Lung (tissue), 17 donors: ENCODE measurements at places on chromosomes 2 and 18. TPM values are rescaled to one million over a fixed set of nuclear protein-coding genes. Genes with fewer than 3 reads are reported as not detected.

Gene VWA3B
- total RNA-seq: 17.8 TPM

Gene UPP2
- total RNA-seq: not detected

Gene ANKRD30BL
- not detected for total RNA-seq

Gene GALNT3
- total RNA-seq: 26.6 TPM

Gene CYP27A1
- total RNA-seq: 110 TPM

Gene EVX2
- not detected for total RNA-seq

Gene ANKRD36C
- 114 TPM for total RNA-seq

Gene TRABD2A
- 1.9 TPM for total RNA-seq

Gene WDR75
- total RNA-seq: 25.0 TPM

Gene GNAL
- 3.7 TPM for total RNA-seq

Gene DLX1
- total RNA-seq: not detected

Gene EPB41L3
- total RNA-seq: 64.0 TPM

Gene SOCS6
- 18.4 TPM for total RNA-seq

Gene NIF3L1
- 23.5 TPM for total RNA-seq

Gene PLEK
- total RNA-seq: 29.0 TPM

Gene GALR1
- total RNA-seq: not detected

Gene GPR148
- not detected for total RNA-seq

Gene ZSWIM2
- not detected for total RNA-seq

Gene TLX2
- not detected for total RNA-seq

Gene STEAP3
- 4.3 TPM for total RNA-seq

Gene DPYSL5
- 0.09 TPM for total RNA-seq

Gene CYBRD1
- total RNA-seq: 488 TPM

Gene C2orf15
- 3.6 TPM for total RNA-seq

Gene DRC1
- total RNA-seq: 12.2 TPM

Gene CARF
- total RNA-seq: 20.0 TPM

Gene MPP4
- total RNA-seq: not detected

Gene CHRNA1
- not detected for total RNA-seq

Gene MEP1B
- not detected for total RNA-seq

Gene FAM161A
- 3.7 TPM for total RNA-seq

Gene GEN1
- 5.5 TPM for total RNA-seq

Gene MRPL30
- 20.3 TPM for total RNA-seq

Gene DHRS9
- 6.5 TPM for total RNA-seq

Gene UGT1A4
- 0.21 TPM for total RNA-seq

Gene CFC1
- total RNA-seq: 9.1 TPM

Gene IL36B
- total RNA-seq: not detected

Gene PLGLB1
- 0.92 TPM for total RNA-seq

Gene GREB1
- total RNA-seq: 3.3 TPM

Gene RAPGEF4
- 33.5 TPM for total RNA-seq

Gene HOXD12
- not detected for total RNA-seq

Gene RAMP1
- 26.1 TPM for total RNA-seq

Gene TUBB8B
- total RNA-seq: not detected

Gene ELOA2
- total RNA-seq: not detected

Gene TMEM198
- total RNA-seq: 1.3 TPM

Gene HSBP1L1
- 30.6 TPM for total RNA-seq

Gene MCEE
- 18.1 TPM for total RNA-seq

Gene TAF4B
- 5.9 TPM for total RNA-seq

Gene DTNA
- total RNA-seq: 19.6 TPM

Gene RNF138
- total RNA-seq: 23.6 TPM

Gene PAX8
- total RNA-seq: 0.28 TPM

Gene GRB14
- total RNA-seq: 4.8 TPM

Gene MROH2A
- total RNA-seq: not detected

Gene TRIM43B
- not detected for total RNA-seq

Gene UGT1A8
- 0.26 TPM for total RNA-seq

Gene SLC9A4
- not detected for total RNA-seq

Gene GAREM2
- total RNA-seq: 1.2 TPM

Gene AFTPH
- total RNA-seq: 78.1 TPM

Gene TRIB2
- total RNA-seq: 83.6 TPM

Gene TGFBRAP1
- 14.6 TPM for total RNA-seq

Gene GMPPA
- 18.8 TPM for total RNA-seq
